ENCODE measurements at places on chromosomes 13 and 19.

DNA sequence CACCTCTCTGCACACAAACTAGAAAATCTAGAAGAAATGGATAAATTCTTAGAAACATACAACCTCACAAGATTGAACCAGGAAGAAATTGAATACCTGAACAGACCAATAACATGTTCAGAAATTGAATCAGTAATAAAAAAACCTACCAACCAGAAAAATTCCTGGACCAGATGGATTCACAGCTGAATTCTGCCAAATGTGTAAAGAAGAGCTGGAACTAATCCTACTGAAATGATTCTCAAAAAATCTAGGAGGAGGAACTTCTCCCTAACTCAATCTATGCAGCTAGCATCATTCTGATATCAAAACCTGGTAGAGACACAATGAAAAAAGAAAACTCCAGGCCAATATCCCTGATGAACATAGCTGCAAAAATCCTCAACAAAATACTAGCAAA, 166.7 kb downstream of the RGCC start:
- no peak for DNase-seq

GRCh38 chr13:77235456-77236022, 91.4 kb downstream of the MYCBP2 start:
- no peak for DNase-seq

- no peak for DNase-seq
These were observed 459.8 kb downstream of the FGF14 start for GRCh38 chr13:101942038-101942437.

DNA sequence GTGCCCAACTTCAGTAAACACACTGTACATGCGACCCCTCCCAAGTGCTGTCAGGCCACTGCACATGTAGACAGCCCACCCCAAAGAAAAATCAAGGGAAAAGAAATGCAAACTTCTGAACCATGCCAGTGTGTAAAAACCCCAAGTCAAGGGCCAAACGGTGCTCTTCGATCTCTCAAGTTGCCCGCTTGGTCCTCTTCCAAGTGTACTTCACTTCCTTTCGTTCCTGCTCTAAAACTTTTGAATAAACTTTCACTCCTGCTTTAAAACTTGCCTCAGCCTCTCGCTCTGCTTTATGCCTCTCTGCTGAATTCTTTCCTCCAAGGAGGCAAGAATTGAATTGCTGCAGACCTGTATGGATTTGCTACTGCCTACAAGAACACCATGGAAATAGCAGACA, 600.7 kb downstream of the KCTD12 start:
- no peak for DNase-seq

- DNase-seq: no peak
These were observed 1051.5 kb downstream of the DIAPH3 start for GRCh38 chr13:59112221-59112718.

DNA sequence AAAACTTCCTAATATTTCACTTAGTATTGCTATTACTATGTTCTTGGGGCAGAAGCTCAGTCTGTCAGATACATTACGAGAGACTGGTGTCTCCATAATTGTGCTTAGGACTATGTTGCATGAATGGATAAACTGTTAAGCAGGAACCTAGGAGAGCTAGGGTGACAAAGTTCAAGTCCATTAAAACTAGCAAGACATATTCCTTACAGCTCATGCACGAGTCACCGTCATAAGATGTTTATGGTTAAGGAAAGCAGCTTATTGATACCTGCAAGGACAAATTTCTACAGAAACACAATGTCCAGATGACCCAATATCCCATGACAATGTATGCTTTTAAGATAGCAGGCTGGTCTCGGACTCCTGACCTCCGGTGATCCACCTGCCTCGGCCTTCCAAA, 5.7 kb upstream of the ZNF813 start:
- DNase-seq: no peak

All from HL-60 (cell line).